Subcutaneous preadipocyte (primary cell): ENCODE measurements at places on chromosomes 11 and 22. TPM values are rescaled to one million over a fixed set of nuclear protein-coding genes. Genes with fewer than 3 reads are reported as not detected.

Gene CLTCL1
- total RNA-seq = 7.4 and 9.6 TPM in 2 replicates

Gene OR4C45
- total RNA-seq = not detected in 2 replicates

Gene TRIM49
- total RNA-seq = not detected in 2 replicates

Gene TH
- not detected in 2 replicates for total RNA-seq

Gene CBLIF
- total RNA-seq = not detected in 2 replicates

Gene GAS2
- 0.37 and 1.2 TPM in 2 replicates for total RNA-seq

Gene GPHA2
- total RNA-seq = not detected in 2 replicates

Gene NLRP10
- 1.1 and 1.8 TPM in 2 replicates for total RNA-seq

Gene CCDC83
- total RNA-seq = not detected in 2 replicates

Gene BTBD18
- not detected in 2 replicates for total RNA-seq

Gene DUSP8
- 0.20 TPM in 1 of 2 replicates, not detected in the other for total RNA-seq

Gene DDTL
- 3.7 TPM in 2 replicates for total RNA-seq

Gene APOA4
- not detected in 2 replicates for total RNA-seq

Gene OR52H1
- not detected in 2 replicates for total RNA-seq

Gene EMID1
- total RNA-seq = under 0.01 TPM in 1 of 2 replicates, not detected in the other

Gene MMP27
- total RNA-seq = under 0.01 TPM in 1 of 2 replicates, not detected in the other

Gene MUC5B
- total RNA-seq = not detected in 2 replicates

Gene TIRAP
- 4.4 and 6.8 TPM in 2 replicates for total RNA-seq

Gene CRYBB3
- not detected in 2 replicates for total RNA-seq

Gene PRSS23
- total RNA-seq = 57.0 and 70.6 TPM in 2 replicates

Gene GNAZ
- total RNA-seq = 1.8 and 3.1 TPM in 2 replicates
